ENCODE measurements at places on chromosomes 5 and 9. TPM values are rescaled to one million over a fixed set of nuclear protein-coding genes. Genes with fewer than 3 reads are reported as not detected.

- DNase-seq = no peak
These were observed 405.7 kb upstream of the EDIL3 start for GRCh38 chr5:84790406-84790805.

- DNase-seq = no peak
These were observed 78.6 kb downstream of the SERINC5 start for GRCh38 chr5:80177236-80177635.

The SLC9A3 gene
- 1.5 TPM for total RNA-seq

The MAP1B gene
- total RNA-seq = 8.9 TPM

All from HCT116 (cell line).